ENCODE measurements at places on chromosomes 6 and 20.

DNA sequence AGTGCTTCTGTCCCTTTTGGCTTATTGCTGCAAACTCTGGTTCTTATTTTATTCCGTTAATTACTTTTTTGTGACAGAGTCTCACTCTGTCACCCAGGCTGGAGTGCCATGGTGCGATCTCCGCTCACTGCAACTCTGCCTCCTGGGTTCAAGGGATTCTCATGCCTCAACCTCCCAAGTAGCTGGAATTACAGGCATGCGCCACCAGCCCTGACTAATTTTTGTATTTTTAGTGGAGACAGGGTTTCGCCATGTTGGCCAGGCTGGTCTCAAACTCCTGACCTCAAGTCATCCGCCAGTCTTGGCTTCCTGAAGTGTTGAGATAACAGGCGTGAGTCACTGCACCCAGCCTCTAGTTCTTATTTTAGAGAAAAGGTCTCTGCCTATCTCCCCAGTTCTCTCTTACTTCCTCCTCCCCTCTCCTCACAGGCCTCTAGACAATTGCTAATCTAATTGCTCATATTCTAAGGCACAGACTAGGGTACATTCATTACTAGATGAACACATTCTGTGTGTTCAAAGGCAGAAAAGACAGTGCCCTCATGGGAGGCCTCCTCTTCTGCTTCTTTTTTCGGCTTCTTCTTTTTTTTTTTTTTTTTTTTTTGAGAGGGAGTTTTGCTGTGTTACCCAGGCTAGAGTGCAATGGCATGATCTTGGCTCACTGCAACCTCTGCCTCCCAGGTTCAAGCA, 27.0 kb downstream of the EDEM2 start:
- DNase-seq, result peak; percentile 72

DNA sequence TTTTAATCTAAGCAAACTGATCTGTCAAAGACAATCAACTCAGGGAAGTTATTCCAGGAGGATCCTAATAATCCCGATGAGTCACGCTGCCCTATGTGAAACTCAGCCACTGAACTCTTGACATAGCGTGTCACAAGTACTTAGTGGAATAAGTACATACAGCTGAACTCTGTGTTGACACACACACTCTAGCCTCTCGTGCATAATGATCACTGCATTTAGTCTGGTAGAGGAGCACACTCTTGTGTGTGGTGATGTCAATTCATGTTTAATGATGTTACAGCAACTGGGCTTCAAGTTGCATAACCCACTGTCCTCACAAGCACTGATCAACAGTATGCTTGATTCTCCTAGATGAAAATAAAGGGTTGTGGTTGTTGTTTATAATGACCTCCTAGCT, 148.3 kb downstream of the HACE1 start:
- peak; percentile 22 for DNase-seq

DNA sequence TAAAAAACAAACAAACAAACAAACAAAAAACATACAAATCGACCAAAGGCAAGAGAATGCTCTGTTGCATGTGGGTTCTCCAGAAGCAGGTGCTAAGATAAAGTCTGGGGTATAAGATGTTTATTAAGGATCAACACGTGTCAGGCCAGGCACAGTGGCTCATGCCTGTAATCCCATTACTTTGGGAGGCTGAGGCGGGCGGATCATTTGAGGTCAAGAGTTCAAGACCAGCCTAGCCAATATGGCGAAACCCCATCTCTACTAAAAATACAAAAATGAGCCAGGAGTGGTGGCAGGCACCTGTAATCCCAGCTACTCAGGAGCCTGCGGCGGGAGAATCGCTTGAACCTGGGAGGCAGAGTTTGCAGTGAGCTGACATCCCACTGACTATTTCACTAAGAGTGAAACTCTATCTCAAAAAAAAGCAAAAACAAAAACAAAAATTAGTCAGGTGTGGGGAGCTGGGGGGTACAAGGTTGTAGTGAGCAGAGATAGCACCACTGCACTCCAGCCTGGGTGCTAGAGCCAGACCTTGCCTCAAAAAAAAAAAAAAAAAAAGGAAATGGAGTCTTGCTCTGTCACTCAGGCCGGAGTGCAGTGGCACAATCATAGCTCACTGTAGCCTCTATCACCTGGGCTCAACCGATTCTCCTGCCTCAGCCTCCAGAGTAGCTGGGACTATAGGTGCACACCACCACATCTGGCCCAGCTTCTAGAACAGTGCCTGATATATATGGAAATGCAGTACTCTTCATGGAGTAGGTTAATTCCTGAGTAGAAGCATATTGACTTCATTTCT, 86.8 kb upstream of the JARID2 start:
- DNase-seq, result no peak

DNA sequence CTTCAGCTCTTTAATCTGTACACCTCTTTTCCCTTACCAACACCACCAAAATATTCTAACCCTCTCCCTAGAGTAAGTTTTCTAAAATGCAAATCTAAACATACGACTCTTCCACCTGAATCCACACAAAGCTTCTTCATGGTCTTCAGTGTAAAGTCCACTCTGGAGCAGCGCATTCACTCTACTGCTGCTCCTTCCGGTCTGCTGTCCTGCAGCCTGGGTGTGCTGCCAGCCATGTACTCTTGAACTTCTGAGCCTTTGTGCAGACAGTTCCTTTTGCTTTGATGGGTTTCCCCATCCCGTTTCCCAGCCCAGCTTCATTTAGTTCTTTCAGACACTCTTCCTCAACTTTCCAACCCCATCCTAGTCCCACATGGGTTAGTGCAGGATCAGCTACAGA, 108.7 kb upstream of the SGK1 start:
- DNase-seq, result no peak

- no peak for DNase-seq
Measured at GRCh38 chr6:72216222-72217068, 330.1 kb downstream of the RIMS1 start.

GRCh38 chr6:30450909-30451841, 38.1 kb upstream of the HLA-E start:
- DNase-seq, result peak; percentile 69

GRCh38 chr6:149905911-149906371, 8.0 kb upstream of the RAET1E start:
- no peak for DNase-seq

DNA sequence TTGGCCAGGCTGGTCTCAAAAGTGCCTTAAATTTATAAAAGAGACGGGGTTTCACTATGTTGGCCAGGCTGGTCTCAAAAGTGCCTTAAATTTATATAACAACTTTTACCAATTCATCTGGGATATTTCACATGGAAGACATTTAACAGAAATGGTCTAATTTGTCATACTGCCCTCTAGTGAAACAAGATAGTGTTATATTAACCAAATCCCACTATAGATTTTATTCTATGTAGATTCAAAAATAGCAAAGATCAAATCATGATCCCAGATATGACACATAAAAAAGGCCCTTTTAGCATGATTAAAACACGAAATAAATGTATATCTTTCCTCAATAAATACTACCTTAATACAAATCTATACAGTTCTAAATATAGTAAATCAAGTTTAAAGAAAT, 102.8 kb upstream of the TFAP2D start:
- DNase-seq, result no peak

DNA sequence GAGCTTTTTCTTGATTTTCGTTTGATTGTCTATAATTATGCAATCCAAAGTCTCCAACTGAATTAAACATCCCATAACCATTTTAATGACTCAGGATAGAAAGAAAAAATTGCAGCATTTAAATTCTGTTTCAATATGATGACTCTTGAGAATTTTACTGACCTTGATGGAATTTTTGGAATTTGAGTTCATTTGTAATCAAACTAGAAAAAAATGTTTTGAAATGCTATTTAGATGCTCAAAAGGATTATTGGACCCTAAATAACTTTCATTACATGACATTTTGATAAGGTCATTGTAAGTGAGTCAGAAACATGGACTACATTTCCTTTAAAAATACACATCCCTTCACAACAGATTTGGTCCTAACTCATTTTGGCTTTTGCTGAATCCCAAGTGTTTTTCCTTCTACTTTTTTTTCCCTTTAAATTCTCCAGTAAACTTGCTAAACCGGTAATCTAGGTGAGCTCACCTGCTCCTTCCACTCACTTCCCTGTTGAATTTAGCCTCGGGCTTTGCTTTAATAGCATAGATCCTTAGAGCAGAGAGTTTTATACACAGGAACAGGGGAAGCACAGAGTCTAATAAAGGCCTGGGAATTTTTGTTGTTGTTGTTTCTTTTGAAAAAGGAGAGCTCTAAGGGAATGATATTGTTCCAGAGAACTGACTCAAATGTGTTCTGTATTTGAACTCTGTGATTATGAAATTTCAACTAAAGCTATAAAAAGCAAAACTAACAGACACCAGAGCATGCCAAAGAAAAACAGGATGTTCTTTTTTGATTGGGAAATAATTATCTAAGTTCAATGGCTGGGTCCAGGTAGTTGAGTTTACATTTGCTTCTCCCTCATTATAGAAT, 1088.2 kb upstream of the CITED2 start:
- DNase-seq, result peak; percentile 58

DNA sequence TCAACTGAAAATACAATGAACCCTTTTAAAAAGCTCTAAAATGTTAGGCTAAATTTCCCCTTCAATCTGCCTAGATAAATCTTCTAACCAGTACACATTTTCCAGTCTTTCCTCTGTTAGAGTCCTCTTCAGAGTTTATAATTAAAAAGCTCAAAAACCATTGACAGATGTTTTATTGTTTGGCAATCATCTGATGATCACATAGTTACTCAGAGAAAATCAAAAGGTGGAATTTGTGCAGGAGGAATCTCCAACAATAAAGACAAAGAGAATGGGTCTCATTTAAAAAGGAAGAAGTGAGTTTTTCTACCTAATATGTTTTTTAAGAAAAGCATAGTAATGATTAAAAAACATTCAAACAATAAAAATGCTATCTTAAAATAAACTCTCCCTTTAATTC, 3.1 kb downstream of the TRAPPC3L start:
- no peak for DNase-seq

GRCh38 chr6:134123666-134124208, 71.3 kb upstream of the SLC2A12 start:
- DNase-seq, result peak; percentile 33

GRCh38 chr6:105692613-105693215, 289.8 kb upstream of the PREP start:
- no peak for DNase-seq

DNA sequence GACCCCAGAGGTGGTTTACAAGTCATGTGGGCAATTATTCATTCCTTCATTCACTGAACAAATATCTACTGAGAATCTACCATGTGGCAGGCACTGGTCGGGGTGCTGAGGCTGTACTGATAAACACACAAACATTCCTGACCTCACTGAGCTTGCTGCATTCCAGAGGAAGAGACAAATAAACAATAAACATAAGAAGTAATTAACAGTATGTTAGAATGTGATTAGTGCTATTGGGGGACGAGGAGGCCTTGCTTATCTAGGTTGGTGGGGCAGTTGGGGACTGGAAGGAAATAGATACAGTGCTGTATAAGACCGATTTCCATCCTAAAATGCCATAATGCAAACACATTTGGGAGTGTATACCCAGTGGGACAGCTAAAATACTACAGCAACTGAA, 44.1 kb downstream of the MAK start:
- DNase-seq, result no peak

DNA sequence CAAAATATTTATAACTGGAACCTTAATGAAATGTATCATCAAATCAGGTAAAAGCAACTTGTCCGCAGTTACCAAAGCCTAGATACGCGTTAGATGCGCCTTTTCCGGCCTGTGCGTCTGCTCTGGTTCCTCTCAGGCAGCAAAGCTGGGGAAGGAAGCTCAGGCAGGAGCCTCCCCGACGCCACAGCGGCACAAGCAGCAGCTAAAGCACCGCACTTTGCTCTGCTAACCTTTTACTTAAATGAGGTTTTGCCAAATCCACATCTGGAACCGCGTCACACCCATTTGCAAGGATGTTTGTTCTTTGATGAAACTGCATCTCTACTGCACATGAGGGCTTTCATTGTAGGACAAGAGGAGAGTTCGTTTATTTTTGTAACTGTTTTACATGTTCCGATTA, 36.8 kb downstream of the THBS2 start:
- DNase-seq, result no peak

DNA sequence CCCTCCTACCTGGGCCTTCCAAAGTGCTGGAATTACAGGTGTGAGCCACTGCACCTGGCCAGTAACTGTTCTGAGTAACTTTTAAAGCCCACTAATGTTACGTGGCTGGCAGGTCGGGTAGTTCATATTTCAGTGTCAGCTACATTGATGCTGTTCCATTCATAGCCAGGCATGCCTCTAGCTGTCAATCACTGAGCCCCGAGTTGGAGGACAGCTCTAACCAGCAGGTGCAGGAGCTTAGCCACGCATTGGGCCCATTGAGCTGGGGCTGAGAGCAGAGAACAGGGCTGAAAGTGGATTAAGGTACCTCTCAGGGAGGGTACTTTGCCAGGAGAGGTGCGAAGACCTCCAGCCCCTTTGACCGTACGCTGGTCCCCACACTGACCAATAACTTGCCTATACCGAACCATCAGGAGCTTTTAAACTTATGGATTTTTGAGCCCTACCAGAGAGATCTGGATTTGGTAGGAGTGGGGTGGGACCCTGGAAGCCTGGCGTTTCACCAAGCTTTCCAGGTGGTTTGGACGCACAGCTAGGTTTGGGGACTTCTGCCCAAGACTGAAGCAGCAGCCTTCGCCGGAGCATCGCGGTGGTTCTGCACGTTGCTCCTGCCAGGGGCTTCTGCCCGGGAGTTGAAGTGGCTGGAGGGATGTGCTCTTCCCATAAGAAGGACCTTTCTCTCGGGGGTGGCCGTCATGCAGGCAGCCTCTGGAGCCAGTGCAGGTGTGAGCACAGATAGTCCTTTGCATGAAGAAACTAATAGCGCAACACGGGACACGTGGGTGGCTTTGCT, 82.6 kb downstream of the SERAC1 start:
- DNase-seq, result no peak

- DNase-seq, result no peak
Measured at GRCh38 chr6:11771473-11772048, 7.0 kb downstream of the ADTRP start.

- no peak for DNase-seq
Measured at GRCh38 chr6:63882208-63882607, 246.6 kb downstream of the PHF3 start.

- no peak for DNase-seq
Measured at GRCh38 chr20:46332373-46333160, 24.3 kb upstream of the CDH22 start.

DNA sequence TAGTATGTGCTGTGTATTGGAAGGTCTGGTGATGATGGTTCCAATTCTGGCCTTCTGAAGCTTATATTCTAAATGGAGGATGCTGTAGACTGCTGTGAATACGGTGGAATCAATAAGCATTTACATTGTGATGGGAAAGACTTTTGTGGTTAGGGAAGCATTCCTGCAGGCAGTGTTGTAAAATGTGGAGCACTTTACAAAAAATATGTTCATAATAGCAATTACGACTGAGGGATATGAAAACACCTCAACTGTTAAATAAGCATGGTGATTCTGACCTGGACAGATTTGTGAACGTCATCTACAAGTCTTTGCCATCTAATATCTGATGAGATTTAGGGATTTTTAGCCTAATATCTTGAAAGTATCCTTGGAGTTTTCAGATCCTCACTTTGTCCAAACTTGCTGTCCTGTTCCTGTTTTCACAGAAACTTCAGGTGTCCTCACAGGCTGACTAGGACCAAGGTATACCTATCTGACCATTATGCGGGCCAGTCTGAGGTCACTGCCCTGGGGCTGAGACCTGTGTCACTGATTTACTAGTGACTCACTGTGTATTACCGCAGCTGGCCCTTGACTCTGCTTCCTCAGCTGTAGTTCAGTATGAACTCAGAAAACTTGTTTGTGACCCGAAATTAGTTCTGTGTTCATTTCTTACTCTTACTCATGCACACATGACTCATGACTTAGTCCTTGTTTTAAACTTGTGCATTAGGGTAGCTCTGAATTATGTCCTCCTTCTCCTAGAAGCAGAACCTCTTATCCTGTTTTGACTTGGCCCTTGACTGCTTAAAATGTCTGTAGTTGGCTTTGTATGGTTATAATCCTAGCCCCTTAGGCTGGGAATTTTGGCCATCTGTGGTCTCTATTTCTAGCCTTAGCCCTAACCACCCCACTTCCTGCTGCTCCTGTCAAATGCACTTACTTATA, 343.0 kb downstream of the CDKAL1 start:
- peak; percentile 92 for DNase-seq

Measured in stromal cell of bone marrow (primary cell).